Frontal cortex (tissue), 4 donors: ENCODE measurements at places on chromosomes 13 and 19.

- no peak for DNase-seq
These were observed 47.8 kb downstream of the PEPD start for GRCh38 chr19:33473653-33474305.

GRCh38 chr19:47176627-47177090 is 46.0 kb downstream of the SAE1 start:
- DNase-seq: no peak

DNA sequence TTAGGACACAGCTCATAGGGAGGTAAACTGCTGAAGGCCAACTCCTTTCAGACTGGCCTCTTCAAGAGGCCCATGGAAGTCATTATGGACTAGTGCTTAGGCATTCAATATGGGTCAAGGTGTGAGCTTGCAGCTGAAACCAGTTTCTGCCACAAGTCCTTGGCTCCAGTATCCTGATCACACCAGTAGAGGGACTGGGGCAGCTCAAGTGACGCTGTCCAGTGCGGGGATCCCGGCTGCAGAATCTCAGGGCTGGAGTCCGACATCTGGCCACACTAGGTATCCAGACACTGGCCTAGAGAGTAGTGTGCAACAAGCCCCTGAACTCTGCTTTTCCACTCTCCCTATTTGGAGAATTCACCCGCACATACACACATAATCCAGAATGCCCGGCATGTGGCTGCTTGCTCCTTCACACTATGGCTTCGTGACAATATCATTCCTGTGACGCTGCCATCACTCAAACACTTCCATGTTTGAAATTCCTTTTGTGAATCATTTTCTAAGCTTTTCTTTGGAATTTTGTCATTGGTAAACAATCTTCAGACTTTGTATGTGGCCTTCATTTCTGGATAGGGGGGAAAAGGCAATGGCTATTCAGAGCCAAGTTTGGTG is 425.1 kb downstream of the EFNB2 start:
- DNase-seq: no peak

GRCh38 chr19:1914826-1915341 is 9.7 kb downstream of the ADAT3 start:
- no peak for DNase-seq

- DNase-seq: no peak
These were observed 94.5 kb upstream of the TEX29 start for GRCh38 chr13:111225810-111226546.

DNA sequence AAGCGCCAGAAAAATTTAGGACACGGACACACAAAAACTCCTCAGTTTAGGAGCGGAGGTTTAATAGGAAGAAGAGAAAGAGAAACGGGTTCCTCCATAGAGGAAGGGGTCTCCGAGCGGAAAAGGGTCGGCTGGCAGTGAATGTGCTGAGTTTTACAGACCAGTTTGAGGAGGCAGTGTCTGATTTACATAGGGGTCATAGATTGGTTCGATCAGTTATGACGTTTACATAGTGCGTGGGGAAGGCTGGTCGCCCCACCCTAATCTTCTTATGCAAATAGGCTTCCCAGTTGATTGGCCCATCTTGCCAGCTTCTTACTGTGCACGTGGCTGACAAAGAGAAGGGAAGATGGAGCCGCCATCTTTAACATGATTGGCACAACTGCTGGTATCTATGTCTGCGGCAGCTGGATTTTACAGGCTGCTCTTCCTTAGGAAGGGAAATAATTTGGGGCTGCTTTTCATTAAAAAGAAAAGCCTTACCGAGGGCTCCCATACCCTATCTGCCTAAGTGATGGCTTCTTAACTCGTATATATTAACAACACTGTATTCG is 1.2 kb upstream of the ZNF225 start:
- no peak for DNase-seq

- DNase-seq: peak; percentile 100
These were observed 9.5 kb downstream of the GPX4 start for GRCh38 chr19:1113030-1113985.

GRCh38 chr13:79237981-79238380 is 168.1 kb downstream of the RBM26 start:
- no peak for DNase-seq

DNA sequence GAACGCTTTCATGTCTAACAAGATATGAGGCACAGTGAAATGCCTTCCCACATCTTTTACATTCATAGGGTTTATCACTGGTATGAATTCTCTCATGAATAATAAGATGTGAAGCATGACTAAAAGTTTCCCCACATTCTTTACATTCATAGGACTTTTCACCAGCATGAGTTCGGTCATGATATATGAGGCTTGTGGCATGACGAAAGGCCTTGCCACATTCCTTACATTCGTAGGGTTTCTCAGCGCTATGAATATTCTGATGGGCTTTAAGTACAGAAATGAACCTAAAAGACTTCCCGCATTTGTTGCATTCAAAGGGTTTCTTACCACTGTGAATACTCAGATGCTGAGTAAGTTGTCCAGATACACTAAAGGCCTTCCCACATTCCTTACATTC is 21.3 kb downstream of the ZNF607 start:
- no peak for DNase-seq

DNA sequence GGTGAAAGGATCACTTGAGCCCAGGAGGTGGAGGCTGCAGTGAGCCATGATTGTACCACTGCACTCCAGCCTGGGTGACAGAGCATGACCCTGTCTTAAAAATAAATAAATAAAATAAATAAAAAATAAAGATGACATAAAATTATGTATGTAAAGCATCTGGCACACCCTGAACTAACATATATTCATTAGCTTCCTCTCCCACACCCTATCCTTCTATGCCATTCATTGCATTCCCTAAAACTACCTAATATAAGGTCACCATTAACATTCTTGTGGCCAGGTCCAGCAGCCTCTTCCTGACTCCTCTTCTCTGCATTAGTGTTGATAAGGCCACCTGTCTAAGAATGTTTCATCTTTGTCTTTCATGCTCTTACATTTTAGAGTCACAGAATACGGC is 44.5 kb upstream of the CLDN10 start:
- no peak for DNase-seq
